ENCODE measurements at places on chromosomes 2 and 18.
A peak's percentile ranks its signal among the peaks of the same experiment; 100 is the strongest.

GRCh38 chr18:61580046-61580445, 246.8 kb downstream of the CDH20 start:
- no peak for DNase-seq

GRCh38 chr2:132797556-132797955, 127.6 kb upstream of the LYPD1 start:
- DNase-seq = no peak

- DNase-seq = no peak
Measured at GRCh38 chr18:25133879-25134278, 218.1 kb downstream of the ZNF521 start.

- no peak for DNase-seq
Measured at GRCh38 chr2:204172145-204172600, 235.6 kb downstream of the ICOS start.

DNA sequence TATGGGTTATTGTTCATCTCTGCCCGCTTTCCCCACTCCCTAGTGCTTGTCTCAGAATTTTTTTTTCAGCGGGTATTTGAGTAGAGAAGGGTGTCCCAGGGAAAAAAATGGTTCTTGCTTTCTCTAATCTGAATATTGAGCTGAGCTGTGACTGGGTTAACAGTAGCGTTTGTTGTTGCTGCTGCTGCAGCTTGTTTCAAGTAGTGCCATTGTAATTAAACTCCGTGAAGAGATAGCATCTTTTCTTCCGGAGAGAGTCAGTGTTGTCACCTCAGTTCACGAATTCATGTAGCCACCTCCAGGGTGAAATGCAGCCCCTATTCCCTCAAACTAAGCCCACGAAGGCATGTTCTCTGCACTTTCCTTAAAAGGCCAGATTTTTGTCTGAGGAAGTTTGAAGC, 1.5 kb upstream of the AAK1 start:
- peak; percentile 36 for DNase-seq

DNA sequence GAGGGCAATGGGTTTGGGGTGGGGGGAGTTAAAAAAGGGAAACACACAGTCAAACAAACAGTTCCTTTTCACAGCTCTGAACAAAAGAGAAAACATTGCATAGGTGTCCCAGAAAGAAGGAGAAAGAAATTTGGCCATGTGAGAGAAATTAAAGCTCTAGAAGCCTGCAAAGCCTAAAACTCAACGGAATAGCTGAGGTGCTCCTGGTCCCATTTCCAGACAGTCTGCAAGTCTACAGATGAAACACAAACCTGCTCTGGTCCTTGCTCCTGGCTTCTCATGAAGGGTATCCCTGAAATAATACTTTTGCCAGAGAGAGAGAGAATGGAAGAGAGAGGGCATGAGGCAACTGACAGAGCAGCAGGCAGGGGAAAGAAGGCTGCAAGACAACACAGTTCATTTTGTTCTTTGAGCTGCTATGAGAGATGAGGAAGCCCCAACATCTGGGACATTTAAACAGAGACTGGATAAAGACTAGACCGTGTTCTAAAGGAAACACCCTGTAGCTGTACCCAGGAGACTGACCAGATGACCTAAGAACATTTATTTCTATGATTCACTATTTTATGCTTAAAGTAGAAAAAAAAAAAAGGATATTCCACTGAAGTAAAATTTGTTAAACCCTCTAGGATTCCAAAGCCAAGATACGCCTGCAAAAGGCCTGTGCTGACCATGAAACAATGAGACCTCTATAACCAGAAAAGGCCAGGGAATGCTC, 57.3 kb upstream of the CYP26B1 start:
- no peak for DNase-seq

GRCh38 chr2:95719473-95720060, 127.8 kb downstream of the TRIM43 start:
- DNase-seq = no peak

GRCh38 chr2:204753841-204754240, 208.6 kb downstream of the PARD3B start:
- no peak for DNase-seq

GRCh38 chr2:77013457-77013856, 508.7 kb downstream of the LRRTM4 start:
- no peak for DNase-seq

DNA sequence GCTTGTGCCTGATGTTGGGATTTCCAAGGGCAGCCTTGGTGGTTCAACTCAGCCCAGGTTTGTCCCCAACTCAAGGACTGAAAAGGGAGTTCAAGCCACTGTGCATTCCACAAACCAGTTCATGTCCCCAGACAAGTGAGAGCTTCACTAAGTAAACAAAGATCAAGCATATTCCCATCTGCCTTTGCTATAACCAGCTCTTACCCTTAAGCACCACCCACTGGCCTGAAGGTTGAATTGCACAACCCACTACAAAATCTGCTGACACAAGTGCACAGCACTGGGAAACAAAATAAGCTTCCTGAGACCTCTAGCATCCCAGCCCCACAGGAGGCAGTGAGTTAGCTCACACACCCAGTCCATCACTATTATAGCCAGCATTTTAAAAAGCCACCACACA, 516.7 kb downstream of the NR4A2 start:
- DNase-seq = no peak

DNA sequence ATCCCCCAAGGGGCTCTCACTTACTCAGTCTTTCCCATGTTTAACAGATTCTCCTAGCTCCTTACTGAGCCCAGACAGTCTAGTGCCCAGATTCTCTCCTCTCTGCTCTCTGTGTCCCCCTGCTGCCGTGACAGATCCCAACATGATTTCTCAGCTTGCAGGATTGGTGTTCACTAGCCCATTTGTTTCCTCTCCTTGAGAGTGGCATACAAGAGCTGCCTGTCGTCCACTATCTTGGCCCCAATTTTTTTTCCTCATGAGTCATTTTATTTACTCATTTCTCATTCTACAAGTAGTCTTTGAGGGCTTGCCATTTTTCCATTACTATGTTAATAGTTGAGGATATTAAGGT, 199.9 kb upstream of the FN1 start:
- DNase-seq = no peak

- DNase-seq = no peak
Measured at GRCh38 chr2:198375083-198375410, 570.7 kb downstream of the PLCL1 start.

DNA sequence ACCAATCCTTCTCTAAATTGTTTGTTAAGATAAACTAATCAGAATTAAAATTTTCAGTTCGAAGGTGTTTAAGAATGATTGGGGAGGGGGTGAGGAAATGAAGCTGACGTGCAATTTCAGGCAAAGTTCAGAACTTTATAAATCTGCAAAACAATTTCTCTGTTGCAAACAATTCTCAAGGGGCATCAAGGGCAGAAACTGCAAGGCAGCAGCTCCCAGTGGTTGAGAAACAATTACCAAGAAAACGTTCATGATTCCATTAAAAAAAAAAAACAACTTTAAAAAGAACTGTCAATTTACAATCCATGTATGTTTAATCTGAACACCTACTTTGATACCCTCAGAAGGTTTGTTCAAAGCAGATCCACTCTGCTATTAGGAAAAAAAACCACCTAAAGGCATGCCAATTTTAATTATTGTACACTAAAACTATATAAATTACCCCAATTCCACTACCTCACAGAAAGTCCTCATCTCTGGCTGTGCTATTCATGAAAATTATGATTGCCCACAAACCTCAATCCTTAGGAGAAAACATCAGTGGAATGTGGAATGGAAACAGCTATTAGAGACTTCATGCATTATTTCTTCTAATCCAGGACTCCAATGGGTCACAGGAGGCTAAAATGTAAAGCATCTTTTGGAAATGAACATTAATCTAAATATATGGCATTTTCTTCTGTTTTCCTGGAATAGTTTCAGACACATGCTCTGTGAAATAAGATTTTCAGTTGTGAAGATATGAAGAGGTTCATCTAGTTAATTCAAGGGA, 119.9 kb upstream of the ACVR1C start:
- no peak for DNase-seq

- DNase-seq = peak; percentile 55
Measured at GRCh38 chr2:102256276-102256675, 55.1 kb upstream of the IL1RL1 start.

GRCh38 chr2:209389171-209389618, 34.7 kb upstream of the MAP2 start:
- no peak for DNase-seq

GRCh38 chr2:43302961-43303494, 76.6 kb upstream of the ZFP36L2 start:
- no peak for DNase-seq

DNA sequence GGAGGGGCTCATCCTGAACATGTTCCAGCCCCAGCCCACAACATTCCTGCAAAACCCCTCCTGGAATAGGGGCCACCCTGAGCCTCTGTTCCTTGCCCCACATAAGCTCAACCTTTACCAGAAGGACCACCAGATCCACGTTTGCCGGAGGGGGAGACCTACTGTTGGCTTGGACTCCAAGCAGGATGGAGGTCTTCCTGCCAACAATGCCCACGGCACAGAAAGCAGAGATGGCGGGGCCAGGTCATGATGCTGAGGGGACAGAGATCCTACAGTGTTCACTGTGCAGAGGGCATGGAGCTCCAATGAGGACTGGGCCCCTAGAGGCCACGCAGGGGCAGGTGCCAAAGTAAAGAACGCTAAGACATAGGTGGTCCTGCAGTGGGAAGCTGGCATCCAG, 98.5 kb upstream of the RAB6C start:
- DNase-seq = no peak

- no peak for DNase-seq
Measured at GRCh38 chr2:27509326-27509725, 12.7 kb downstream of the GCKR start.

DNA sequence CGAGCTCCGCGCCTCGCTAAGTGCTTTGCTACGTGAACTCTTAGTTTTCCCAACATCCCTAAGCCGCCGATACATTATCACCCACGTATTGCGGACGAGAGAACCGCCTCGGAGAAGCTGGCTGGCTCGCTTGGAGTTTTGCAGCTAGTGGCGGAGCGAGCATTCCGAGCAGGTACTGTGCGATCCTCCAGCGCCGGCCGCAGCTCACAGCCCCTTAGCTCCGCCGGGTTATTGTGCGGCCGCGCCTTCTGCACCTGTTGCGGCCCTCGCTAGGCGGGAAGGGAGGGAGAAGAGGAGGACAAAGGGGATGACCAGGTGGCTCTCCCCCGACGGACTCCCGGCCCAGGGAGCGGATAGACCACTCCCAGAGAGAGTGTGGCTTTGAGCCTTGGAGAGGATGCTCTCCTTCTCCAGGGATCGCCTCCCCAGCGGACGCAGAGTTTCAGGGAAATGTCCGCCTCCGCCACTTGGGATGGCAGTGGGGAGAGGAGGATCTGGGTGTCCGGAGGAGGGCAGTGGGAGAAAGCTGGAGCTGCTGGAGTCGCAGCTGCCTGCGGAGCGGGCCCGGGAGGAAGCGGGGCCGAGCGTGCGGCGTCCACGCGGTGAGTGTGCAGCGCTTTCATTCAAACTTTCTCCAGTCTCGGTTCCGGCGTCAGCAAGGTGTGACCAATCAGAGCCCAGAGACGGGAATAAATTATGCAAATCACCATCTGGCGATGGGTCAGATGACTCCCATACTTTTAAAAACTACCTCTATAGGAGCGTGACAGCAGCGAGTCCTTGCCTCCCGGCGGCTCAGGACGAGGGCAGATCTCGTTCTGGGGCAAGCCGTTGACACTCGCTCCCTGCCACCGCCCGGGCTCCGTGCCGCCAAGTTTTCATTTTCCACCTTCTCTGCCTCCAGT, at the start of gene LIPG:
Gene LIPG (plus strand): TSS at position 769 of the 905 bp plus-strand sequence. CDS start 252 bp downstream, outside the sequence.
- no peak for DNase-seq

DNA sequence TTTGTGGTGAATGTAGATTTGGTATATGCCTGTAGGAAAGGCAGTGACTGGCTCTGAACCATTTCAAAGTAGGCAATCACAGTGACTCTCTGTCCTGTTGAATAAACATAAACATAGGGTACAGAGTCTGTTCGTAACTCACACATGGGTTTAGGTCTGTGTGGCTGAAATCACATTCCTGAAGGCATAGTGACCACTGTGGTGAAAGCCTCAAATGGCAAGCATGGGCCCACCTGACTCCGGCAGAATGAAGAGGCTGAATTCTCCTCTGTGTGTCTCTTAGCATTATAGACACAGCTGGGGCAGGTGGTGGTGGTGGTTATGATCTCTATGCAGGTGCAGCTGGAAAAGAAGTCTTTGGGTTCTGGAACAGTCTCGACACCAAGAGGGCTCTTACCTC, 61.2 kb downstream of the ITGA6 start:
- no peak for DNase-seq

DNA sequence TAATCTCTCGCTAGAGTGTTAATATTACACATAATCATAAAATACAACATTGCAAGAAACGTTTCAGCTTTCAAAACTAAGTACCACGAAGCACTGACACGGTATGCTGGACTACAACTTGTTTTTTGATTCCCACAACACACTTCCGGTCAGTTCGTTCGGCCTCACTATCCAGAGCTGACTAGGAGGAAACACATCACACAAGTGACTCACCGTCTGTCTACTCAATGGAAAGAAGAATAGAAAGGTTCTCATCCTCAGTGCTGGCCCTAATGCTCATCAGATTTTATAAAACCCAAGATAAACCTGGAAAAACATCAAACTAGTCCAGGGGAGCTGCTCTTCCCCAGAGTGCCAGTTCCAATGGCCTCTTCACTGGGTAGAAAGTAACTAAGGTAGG, 42.9 kb downstream of the ZNF385B start:
- DNase-seq = no peak

- DNase-seq = no peak
Measured at GRCh38 chr18:66107546-66107945, 356.7 kb downstream of the CDH7 start.

GRCh38 chr2:169585673-169586072, 1.5 kb downstream of the PPIG start:
- no peak for DNase-seq

GRCh38 chr2:61340242-61340641, 130.6 kb downstream of the USP34 start:
- no peak for DNase-seq

DNA sequence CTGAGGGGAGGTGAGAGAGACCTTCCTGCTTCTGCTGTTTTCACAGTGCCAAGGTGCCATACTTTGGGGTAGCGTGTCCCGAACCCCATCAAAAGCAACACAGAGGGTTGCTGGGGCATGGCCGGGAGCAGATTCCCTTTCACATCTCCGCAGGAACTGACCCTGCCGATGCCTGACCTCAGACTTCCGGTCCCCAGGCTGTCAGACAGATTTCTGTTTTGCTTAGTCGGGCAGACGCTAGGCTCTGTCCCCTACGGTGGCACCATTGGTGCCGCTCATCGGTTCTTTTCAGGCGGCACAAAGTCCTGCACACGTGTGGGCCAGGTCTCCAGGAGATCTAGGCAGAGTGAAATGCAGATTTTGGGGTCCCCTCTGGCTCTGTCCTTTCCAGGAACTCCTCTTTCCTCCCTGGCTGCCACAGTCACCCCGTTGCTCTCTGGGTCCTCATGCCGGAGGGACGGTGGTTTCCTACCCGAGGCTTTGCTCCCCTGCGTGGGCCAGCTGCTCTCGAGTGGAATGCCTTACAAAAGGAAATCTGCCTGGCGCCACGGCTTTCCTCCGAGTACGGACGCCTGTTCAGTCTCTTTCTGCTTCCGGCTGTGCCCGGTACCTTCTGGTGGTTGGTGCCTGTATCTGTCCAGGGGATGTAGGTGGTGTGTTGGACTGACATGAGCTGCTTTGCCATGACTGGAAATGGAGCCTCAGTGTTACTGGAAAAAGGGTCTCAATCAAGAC, 39.3 kb downstream of the RTP5 start:
- no peak for DNase-seq
